ENCODE measurements at places on chromosomes 3 and 15.

DNA sequence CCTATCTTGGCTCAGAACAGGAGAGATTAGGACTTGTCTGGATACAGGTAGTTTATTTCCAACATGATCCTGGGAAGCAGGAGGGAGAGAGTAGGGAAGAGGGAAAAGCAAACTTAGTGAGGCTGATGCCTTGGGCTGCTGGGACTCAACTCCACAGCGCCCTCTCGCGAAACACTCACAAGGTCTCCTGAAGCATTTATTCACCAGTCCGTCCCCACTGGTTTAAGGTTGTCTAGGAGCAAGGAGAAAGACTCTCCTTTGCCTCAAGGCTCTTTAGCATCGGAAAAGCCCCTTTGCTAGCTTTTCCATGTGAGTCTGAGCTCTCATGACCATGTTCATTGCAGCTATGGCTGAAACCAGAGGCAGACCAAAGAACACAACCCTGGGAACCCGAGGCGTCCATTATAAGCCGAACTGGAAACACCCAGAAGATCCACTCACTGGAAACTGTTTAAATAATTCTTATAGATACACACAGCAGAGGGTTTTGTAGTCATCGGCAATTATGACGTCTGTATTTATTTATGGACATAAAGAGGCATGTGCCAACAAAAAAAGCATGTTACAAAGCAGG is 244.5 kb downstream of the CD47 start:
- H3K4me1 ChIP-seq, result no peaks in the 10 kb centered on the region
- no peaks in the 10 kb centered on the region for H3K27me3 ChIP-seq
- H3K27ac ChIP-seq, result no peak overlapping the region
- no peaks in the 10 kb centered on the region for H3K36me3 ChIP-seq
- no peak for DNase-seq

- no peak for DNase-seq
- no peaks in the 10 kb centered on the region for H3K4me1 ChIP-seq
- no peaks in the 10 kb centered on the region for H3K27me3 ChIP-seq
- no peak overlapping the region for H3K27ac ChIP-seq
- no peaks in the 10 kb centered on the region for H3K36me3 ChIP-seq
Observed at GRCh38 chr3:5292512-5292911, 105.0 kb downstream of the EDEM1 start.

DNA sequence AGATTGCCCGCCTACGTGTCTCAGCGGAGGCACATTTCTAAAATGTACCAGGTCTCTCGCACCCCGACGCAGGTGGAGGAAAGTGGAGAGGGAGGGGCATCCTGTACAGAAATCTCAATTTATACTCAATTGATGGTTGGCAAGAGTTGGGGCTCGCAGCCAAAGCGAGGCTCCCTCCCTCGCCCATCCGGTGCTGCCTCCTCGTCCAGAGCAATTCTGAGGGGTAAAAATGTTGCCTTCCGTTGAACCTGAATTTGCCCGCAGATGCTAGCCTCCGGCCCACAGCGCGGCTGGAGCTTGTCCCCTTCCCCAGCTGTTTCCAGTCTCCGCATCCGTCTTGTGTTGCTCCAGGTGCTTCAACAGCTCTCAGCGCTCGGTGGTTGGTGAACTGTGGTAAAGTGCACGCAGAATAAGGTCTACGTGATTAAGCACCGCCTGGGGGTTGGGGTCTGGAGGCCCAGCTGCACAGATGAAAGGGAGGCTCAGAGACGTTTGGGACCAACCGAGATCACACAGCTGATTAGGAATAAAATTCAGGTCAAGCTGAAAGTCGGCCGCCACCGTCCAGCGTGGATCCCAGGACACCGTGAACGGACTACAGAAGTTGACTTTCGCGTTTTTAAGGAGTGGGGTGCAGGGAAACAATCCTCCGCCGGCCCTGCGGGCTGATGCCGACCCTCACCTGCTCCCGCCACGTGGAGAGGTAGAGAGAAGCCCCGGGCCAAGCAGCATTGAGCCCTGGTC is 846 bp upstream of the POLG start:
- H3K36me3 ChIP-seq, result peaks cover 16% of the 10 kb centered on the region
- no peak overlapping the region for H3K27ac ChIP-seq
- H3K27me3 ChIP-seq, result no peaks in the 10 kb centered on the region
- H3K4me3 ChIP-seq, result peak overlapping the region; percentile 72
- peaks cover 23% of the 10 kb centered on the region for H3K4me1 ChIP-seq

- no peak overlapping the region for H3K4me3 ChIP-seq
- H3K36me3 ChIP-seq, result no peaks in the 10 kb centered on the region
- H3K4me1 ChIP-seq, result no peaks in the 10 kb centered on the region
- H3K27ac ChIP-seq, result no peak overlapping the region
- DNase-seq, result no peak
- no peaks in the 10 kb centered on the region for H3K27me3 ChIP-seq
Observed at GRCh38 chr3:115691964-115692363, 68.7 kb downstream of the GAP43 start.

DNA sequence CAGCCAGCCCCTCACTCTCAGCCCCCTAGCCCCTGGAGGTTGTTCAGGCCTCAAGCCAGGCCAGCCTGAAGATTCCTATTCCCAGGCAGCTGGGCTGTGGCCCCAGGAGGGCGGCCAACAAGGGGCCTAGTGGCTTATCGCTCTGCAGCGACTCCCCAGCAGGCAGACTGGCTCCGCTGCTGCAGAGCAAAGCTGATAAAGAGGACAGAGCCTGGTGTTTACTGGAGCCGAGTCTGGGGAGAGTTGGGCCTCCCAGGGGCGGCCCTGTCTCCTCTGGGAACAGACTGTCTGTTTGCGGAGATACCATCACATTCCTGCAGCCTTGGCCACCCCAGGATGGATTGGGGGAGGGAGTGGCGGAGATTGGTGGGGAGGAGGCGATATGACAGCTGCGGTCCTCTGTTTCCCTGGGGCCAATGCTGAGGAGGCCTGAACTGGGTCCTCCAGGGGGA is 22.4 kb upstream of the SMAD6 start:
- H3K27ac ChIP-seq, result no peak overlapping the region
- no peak for DNase-seq
- no peak overlapping the region for H3K4me3 ChIP-seq
- no peaks in the 10 kb centered on the region for H3K27me3 ChIP-seq
- no peaks in the 10 kb centered on the region for H3K4me1 ChIP-seq
- no peaks in the 10 kb centered on the region for H3K36me3 ChIP-seq

- H3K27ac ChIP-seq, result no peak overlapping the region
- H3K27me3 ChIP-seq, result no peaks in the 10 kb centered on the region
- H3K4me3 ChIP-seq, result no peak overlapping the region
- no peak for DNase-seq
- H3K4me1 ChIP-seq, result no peaks in the 10 kb centered on the region
- no peaks in the 10 kb centered on the region for H3K36me3 ChIP-seq
Observed at GRCh38 chr15:29887721-29888120, 65.5 kb upstream of the TJP1 start.
